Astrocyte of the spinal cord (primary cell): ENCODE measurements at places on chromosomes 16 and 17.
A peak's percentile ranks its signal among the peaks of the same experiment; 100 is the strongest.

- DNase-seq: no peak
Measured at GRCh38 chr17:59367657-59368045, 36.2 kb downstream of the YPEL2 start.

GRCh38 chr16:84047206-84047605 is 4.6 kb upstream of the SLC38A8 start:
- no peak for DNase-seq

DNA sequence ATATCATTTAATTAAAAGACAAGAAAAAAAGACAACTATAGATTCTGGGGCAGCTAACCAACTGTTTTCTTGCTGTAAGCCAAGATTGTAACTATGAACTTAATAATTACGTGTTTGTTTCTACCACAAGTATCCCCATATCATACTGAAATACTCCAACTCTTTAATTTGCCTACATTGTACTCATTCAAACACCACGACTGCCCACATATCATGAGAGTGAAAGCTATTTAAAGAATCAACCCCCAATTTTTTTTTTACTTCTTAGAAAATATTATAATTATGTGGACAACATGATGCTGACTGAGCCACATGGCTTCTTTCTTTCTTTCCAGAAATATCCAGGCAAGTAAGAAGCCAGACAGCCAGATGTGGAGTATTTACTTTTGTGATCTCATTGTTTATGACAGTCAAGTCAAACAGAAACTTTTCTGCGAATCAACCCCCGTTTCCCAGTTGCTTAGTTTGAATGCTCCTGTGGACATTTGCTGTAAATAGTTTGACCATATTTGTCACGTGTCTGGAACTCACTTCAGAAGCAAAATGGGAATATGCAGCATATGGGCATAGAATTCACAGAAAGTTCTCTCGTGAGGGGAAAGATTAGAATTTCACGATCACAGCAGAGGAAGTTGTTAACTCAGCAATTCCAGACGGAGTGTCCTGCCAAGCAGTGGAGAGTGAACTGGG is 126.8 kb upstream of the PSMD7 start:
- peak; percentile 15 for DNase-seq

- no peak for DNase-seq
Measured at GRCh38 chr17:43857957-43858600, 11.1 kb downstream of the CD300LG start.

GRCh38 chr16:17921357-17921978 is 415.1 kb downstream of the NPIPA8 start:
- DNase-seq: no peak

GRCh38 chr16:54932021-54932660 is 1.5 kb downstream of the IRX5 start:
- peak; percentile 22 for DNase-seq

DNA sequence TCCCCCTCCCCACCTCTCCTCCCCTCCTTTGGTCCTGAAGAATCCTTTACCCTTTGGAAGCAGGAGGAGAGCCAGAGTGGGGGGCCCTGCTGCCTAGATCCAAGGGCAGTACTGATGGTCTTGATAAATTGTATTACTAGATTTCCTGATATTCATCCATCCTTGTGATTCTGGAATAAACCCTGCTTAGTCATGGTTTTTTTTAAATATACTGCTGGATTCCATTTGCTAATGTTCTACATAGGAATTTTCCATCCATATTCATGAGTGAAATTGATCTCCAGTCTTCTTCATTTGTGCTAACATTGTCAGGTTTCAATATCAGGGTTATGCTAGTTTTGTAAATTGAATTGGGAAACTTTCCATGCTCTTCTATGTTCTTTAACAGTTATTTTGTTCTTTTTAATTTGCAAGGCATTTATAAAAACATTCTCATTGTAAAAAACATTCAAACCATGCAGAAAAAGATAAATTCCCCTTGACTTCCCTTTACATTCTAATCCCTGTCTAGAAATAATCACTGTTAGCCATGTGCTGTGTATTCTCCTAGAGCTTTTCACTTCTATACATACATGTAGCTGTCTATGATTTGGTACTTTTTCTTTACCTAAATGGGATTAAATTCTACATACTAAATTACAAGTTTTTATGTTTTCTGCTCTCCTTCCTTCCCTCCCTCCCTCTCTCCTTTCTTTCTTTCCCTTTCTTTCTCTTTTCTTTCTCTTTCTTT is 56.7 kb downstream of the CCDC42 start:
- DNase-seq: no peak

DNA sequence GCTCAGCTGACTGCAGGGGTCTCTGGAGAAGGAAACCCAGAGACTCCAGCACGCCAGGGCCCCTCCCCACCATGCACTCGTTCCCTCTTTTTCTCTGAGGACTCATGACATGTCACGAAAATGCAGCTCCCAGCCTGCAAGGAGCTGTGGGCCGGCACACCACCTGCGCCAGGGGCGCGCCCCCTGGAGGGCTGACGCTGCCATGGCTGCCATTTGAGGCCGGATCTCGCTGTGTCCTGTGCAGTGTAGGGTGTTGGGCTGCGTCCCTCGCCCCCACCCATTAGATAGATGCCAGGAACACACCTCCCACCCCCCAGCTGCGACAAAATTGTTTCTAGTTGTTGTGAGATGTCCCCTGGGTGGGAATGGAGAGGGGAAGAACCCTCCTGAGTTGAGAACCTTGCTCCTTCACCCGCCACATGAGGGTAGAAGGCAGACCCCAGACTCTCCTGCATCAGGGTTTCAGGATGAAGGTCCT is 8.2 kb downstream of the SYNGR2 start:
- DNase-seq: peak; percentile 32

GRCh38 chr17:42743595-42744282 is 1.1 kb downstream of the EZH1 start:
- no peak for DNase-seq

DNA sequence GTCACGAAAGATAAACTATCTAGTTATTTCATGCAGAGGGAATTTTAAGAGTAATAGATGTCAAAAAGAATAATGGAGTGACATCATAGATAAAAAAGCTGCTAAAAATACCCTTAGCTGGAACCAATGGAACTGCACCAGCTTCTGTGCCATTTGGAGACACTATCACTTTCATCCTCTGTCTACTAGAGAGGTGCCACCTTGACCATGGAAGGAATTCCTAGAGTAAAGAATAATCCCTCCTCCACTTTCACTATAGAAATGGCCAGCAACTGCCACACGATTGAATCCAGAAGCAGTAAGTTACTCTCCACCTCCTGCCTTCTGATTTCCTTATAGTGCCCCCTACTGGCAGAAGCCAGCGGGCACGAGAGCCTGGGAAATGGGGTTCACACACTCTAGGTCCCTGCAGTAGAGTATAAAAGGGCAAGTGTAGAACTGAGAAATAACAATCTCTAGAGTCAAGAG is 2.8 kb upstream of the ALDH3A2 start:
- DNase-seq: no peak

DNA sequence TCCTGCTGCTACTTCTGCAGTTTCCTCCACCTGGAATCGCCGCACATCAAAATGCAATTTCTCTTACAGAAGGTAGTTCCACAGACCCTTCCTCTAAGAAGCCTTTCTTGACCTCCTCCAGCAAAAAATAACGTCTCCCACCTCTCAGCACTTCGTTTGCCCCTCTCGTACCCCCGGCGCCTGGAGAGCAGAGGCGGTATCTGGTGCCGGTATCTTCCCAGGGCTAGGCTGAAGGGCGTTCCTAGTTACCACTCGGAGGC is 482 bp downstream of the DCTPP1 start:
- no peak for DNase-seq

DNA sequence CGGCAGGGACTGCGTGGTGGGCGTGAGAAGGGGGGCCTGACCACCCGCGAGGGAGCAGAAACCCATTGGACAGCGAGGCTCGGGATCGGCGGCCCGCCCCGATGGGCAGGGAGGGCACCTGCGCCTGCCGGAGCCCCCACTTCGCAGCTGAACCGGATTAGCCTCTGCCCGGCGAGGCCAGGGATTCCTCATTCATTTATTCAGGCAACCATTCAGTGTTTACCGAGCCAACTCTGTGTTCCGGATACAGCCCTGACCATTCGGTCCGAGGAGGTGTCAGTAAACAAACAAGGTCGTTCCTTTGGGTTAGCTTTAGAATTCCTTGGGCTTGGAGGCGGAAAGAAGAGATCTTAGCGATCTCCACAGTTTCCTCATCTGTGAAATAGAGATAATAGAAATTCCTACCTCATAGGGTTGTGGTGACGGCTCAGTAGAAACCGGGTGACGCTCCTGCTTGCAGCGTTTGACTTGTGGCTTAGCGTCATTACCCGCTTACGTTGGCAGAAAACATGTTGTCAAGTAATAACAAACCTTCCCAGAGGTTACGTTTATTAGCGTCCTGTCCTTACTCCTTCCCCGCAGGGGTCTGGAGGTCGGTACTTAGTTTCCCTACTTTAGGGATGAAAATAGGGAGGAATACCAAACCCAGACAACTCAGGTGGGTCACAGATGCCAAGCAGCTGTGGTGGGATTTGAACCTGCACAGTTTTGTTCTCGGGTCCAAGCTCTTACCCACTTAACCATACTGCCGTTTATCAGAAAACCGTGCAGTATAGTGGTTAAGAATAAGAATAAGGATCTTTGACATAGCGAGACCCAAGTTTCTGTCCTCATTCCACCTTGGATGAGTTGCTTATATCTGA is 893 bp downstream of the POLR3E start:
- peak; percentile 95 for DNase-seq

GRCh38 chr16:30166202-30166902 is 17.1 kb upstream of the CORO1A start:
- DNase-seq: no peak
